Omental fat pad (tissue), 4 donors: ENCODE measurements at places on chromosomes 12 and 14. TPM values are rescaled to one million over a fixed set of nuclear protein-coding genes. Genes with fewer than 3 reads are reported as not detected.

DNA sequence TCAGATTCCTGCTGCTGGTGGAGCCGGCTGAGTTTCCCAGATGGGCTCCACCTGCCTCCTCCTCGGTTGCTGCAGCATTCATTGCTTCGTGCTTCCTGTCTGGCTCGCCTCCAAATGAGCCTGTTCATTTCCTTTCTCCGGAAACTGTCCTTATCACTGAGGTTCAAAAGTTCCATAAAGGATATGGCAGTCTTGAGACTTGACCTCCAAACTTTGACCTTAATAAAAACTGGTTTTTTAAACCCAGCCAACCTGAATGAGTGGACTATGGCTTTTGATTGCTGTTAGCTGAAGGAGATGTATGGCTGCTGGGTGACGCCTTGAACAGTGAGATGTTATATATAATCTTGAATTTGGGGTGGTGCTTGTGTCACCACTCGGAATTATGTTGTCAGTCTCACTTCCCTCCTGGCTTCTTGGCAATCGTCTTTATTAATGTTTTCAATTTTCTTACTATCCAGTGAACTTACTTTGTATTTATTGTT is 62.7 kb downstream of the RASSF3 start:
- DNase-seq = no peak

The EIF2B2 gene
- 32.7 TPM for total RNA-seq

The ESRRB gene
- not detected for total RNA-seq

GRCh38 chr12:109915171-109916040 is 15.3 kb downstream of the TCHP start:
- DNase-seq = no peak

The CKAP4 gene
- total RNA-seq = 33.8 TPM

The KRT6C gene
- not detected for total RNA-seq

DNA sequence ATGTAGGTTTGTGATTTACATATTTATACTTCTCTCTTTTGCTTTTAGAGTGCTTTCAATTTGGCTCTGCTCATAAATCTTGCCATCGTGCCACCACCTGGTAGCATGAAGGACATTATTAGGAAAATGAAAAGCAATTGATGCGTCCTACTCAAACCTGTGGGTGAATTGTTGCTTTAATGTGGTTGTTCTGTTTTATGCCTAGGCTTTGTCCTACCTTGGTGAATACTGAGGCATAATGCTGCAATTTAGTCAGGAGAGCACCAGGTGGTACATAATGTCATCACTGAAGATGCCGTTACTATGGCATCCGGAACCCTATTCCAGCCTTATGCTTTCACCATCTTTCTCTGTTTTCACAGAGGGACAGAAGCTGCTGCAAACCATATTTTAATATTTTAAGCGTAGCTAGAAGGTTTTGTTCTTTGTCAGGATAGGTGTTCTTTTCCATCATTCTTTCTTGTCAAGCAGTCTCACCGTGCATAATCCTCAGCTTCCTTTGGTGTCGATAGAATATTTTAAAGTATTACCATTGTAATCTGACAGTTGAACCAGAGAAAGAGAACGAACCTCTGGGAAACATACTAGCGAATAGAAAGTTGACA is 68.5 kb upstream of the PKP2 start:
- DNase-seq = no peak

- DNase-seq = no peak
These were observed 17.8 kb downstream of the FBXL14 start for GRCh38 chr12:1576410-1577241.

The KERA gene
- total RNA-seq = not detected

GRCh38 chr12:238736-239398 is 23.8 kb downstream of the SLC6A13 start:
- DNase-seq = no peak

The LPAR5 gene
- total RNA-seq = 6.3 TPM

The SIX6 gene
- total RNA-seq = not detected

The IL31 gene
- not detected for total RNA-seq

GRCh38 chr12:111488271-111488670 is 82.5 kb downstream of the SH2B3 start:
- no peak for DNase-seq

The SLC24A4 gene
- total RNA-seq = 0.48 TPM

DNA sequence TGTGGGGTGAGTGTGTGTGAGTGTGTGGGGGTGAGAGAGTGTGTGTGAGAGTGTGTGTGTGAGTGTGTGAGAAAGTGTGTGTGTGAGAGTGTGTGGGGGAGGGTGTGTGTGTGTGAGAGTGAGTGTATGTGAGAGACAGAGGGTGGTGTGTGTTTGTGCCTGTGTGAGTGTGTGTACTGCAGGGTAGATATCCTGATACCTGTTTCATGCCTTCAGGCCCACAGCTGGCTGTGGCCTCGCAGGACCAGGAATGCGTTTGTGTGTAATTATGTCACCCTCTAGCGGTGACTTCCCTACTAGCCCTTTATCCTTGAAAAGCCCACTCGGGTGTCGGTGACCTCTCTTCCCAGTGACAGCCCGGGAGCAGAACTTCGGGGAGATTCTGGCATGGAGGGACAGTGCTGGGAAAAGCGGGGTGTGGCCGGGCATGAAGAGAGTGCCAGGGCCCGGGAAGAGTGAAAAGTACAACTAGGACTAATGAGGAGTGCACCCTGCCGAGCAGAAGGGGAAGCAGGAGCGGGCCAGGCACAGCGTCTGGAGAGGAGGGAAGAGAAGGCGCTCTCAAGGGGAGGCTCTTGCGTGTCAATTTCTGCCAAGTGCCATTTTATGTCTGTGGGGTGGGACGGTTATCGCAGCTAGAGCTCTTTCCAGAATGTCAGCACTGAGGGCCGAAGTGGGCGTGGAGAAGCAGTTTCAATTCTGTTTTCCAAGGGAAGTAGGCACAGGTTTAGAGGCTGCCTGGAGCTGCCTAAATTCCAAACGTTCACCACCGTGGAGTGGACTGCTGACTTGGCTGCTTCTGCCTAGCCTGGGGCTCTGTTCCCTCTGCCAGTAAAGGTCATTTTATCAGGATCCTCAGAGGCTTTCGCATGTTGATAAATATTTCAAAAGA is 11.0 kb upstream of the FBXL14 start:
- DNase-seq = no peak

GRCh38 chr14:94581127-94581999 is at the start of gene SERPINA5:
TSS of gene SERPINA5 (plus strand) at chr14:94581426. CDS start at chr14:94587363, 5,937 bp downstream.
- no peak for DNase-seq

The NPFF gene
- not detected for total RNA-seq

DNA sequence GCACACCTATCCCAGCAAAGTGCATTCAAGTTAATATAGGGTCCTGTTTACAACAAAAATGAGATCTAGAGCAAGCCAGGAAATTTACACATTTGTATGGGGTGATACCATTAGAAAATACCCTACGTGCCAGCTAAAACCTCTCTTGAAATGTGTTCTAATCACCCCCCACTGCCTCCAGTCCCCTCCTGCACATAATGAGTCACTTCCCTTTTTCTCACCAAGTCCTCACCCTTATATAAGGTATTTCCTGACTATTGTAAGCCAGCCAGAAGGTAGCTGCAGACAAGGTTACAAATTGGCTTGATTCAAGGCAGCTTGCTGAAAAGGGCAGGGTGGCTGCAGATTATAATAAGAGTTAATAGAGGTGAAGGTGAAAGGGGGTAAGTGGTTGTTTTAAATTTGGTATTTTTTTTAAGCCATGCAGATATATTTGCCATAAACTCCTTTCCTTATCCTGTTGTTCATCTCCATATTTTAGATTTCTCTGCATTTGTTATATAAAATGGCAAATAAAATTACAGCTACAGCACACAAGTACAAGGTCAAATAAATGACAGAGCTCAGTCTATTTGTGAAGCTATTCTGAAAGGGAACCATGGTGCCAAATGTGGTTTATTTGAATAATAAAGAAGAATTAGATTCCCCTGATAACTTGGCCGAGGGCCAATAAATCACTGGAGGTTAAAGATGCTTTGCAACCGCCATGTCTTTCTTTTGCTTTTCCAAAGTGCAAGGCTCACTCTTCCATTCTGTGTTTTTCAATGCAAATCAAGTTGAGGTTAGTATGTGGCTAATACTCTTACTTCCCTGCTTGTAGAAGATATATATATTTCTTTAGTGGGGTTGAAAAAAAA is 385.9 kb downstream of the EGLN3 start:
- no peak for DNase-seq

The SLC25A47 gene
- not detected for total RNA-seq

DNA sequence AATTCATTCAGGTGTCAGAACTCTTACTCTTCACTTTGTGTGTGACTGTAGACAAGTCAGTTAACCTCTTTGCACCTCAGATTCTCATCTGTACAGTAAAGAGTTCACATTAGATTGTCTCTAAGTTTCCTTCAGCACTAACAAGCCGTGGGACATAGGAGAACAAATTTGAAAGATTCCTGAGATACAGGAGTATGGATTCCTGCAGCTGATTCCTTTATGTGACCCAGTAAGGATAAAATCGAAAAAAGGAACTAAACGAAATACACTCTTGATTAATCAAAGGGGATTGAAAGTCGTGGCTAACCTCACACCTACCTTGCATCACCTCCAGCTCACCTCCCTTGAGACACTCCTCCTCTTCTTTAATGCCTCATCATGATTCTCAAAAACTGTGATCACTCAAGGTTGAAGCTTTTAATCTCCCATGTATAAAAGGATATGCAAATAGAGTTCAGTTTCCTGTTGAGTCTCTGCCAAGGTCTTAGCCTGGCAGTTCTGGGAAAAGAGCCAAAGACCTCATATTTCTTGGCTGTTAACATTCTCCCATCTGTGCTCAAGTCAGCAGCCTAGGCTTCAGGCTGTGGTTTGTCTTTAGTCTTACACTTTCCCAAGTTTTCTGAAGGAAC is 156.6 kb downstream of the DAD1 start:
- DNase-seq = no peak

The LMO3 gene
- total RNA-seq = 122 TPM

DNA sequence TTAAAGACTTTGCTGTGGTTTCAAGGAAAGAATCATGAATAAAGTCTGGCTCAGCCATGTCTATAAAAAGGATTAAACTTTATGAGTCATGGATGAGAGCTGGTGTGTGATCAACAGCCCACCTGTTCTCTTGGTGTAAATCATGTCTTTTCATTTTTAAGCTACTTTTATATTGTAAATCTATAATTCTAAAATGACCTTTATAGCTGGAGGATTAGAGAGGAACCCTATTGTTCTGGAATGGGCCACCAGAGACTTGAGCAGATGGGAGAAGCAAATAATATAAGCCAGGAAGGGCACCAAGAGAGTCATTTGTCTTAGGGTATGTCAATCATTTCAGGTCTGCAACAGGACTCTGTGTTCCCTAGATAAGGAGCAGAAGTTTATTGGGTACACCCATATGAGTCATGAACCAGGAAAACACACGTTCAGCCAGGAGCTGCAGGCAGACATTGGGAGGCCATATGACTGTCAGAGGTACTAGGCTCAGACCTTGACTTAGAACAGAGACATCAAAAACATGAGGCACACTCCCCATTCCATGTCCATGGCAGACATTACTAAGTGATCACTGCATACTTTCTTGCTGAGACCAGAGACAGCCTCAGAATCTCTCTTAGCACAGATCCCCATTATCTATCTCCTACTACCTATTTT is 49.3 kb downstream of the NDUFA12 start:
- DNase-seq = no peak

The ZNF891 gene
- total RNA-seq = 4.6 TPM

DNA sequence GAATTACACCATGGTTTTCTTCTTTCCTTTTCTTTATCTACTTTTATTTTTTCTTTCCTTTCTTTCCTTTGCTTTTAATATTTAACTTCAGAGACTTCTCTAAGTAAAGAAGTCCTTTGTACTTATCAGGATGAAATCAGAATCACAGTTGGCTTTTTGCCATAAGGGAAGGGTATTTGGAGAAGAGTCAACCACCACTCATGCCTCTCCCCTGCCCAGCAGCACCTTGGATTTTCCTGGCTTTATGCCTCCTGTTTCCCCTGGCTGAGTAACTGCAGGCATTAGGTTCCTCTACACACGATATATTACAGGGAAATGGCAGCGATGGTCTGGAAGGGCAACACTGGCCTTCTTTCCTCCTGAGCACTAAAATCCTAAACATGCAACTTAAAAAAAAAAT is 266.4 kb upstream of the CAND1 start:
- no peak for DNase-seq

- DNase-seq = no peak
These were observed 54.3 kb upstream of the CIT start for GRCh38 chr12:119931402-119931801.

DNA sequence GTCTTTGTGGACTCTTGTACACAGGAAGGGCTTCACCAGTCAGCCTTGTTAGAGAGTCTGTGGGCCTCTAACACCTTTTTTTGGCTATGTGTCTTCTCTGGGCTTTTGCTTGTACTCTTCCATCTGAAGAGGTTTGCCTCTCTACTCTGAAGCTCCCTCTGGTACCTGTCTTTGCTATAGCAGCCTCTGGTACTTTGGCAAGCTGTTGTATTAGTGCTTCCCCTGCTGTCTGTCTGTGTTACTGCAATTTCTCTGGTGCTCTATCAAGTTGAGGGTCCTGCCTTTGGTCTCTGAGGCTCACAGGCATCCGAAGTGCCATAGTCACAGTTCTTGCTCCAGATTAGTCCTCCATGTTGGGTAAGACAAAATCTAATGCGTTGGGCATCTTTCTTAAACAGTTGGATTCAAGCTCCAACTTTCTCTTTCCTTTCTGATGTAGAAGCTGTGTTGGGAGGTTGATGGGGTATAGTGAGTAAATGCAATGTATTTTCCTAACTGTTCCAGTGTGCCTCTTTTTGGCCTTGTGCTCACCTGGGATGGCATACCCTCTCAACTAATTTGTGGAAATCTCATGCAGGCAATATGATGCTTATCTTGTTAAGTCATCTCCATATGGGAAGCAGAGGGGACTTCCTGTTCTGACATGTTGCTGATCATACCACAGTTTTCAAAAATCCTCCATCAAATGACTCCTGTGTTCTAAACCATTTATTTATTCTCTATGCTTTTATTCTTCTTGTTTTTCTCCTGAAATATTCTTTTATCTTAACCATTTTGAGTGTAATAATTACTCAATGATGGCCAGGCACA is 88.8 kb downstream of the ATF7IP start:
- no peak for DNase-seq

The SLC7A8 gene
- total RNA-seq = 40.2 TPM

DNA sequence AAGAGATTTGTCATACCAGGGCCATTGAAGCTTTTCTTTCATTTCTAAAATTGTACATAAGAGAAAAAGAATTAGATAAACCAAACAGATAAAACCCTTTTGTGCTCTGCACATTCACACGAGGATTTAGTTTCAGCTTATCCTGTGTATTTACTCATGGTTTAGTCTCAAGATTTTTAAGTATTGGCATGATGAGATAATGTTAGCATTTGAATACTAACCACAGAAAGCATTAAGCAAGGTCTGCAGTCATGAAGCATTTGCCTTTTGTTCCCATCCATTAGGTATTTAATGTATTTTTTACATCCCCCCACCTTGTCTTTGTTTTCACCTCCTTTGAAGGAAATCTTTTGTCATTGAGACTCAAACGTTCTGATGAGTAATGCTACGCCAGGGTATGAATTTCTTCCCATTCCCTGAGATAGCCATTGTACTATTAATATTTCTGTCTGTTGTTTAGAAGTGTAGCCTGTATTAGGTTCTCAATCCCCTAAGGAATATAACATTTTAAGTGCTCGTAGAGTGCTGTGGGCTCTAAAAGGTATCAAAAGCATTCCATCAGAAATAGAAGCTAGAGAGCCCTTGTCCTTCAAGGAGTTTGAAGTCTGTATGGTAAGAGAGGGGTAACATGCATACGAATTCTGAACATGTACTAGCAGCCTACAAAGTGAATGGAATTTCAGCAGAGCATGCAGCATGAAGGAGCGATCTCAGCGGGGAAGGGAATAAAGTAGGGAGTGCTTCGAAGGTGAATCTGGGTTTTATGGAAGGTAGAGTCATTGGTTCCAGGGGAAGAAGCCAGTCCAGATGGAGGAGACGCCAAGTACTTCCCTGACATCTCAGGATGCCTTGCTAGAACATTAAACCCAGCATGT is 22.3 kb downstream of the CRADD start:
- DNase-seq = no peak
